Posterior vena cava (tissue), 2 donors: ENCODE measurements at places on chromosomes 13 and 19. TPM values are rescaled to one million over a fixed set of nuclear protein-coding genes. Genes with fewer than 3 reads are reported as not detected.

DNA sequence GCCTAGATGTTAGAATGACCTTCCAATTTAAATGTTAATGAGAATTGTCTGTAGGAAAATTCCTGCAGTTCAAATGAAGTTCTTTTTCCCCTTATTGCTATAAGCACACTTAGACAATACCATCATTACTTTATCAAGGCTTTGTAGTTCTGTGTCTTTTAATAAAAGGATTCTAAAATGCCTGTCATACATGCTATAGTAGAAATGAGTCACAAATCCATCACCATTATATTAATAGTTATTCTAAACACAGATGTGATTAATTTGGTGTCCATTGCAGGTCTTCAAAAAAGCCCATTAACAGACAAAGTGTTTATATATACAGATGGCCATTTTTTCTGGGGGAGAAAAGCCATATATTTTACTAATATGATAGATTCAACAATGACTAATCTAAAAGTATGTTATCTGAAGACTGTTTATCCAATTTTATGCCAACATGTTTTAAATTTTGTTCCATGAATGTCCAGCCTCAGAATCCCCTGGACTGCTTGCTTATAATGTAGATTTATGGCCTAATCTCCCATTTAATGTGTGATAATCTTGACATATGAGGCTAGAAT lies 1678.3 kb upstream of the PCDH20 start:
- DNase-seq, result no peak

OR7D2 gene
- not detected for total RNA-seq

DNA sequence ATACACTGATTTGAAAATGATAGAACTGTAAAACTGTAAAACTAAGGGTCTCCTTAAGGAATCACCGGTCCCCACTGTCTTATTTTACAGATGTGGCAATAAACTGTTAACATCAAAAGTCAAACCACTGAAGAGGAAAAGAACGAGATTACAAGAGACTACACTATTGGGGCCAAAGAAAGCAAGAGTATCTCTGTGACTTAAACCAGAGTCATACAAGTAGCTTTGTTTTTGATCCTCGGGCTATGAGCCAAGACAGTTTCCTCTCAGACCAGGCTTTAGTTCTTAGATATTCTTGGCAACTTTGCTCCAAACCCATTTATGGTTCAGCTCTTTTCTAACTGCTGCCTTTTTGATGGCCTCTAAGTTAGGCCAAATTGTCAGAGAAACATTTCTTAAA lies 113.8 kb downstream of the TBC1D4 start:
- no peak for DNase-seq

DNA sequence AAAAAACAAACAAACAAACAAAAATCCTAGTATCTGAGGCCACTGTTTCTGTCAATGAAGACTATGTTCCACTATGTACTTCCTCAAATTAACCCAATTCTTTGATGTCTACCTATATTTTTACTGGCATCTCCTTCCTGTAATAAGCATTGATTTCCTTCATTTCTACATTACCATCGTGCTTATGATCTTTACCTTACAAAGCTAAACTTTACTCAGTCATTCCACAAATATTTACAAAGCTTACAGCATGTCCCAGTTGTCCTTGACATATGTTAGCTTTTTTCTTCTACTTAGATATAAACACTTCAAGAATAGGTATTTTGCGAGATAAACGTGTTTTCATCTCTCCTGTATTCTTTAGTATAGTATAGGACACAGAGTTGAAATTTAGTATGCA lies 1090.9 kb downstream of the PCDH9 start:
- DNase-seq, result no peak

GRCh38 chr13:73089213-73089612 lies 30.4 kb downstream of the KLF5 start:
- DNase-seq, result no peak

- peak; percentile 53 for DNase-seq
Measured at GRCh38 chr19:7743425-7743841, 3.9 kb downstream of the CD209 start.

DNA sequence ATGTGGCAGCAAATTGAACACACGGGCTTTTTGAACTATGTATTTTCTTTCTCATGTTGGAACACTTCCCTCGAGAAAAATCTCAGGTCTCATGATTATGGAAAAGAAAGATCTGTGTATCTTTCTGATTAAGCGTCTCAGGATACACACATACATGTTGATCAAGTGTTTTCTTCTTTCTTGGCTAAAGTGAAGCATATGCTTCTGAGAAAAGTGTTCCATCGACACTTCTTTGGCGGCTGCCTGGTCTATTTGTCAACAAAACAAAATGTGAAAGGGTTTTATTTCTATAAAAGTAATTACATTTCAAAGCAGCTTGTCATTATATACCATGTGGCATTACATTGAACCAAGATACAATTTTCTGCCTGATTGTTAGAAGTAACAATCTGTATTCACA lies 157.5 kb downstream of the DLEU7 start:
- no peak for DNase-seq
